ENCODE measurements at places on chromosomes 12 and 14. TPM values are rescaled to one million over a fixed set of nuclear protein-coding genes. Genes with fewer than 3 reads are reported as not detected.

Gene SIX6
- not detected for total RNA-seq

Gene CEBPE
- total RNA-seq, result 0.11 TPM

Gene ITGB7
- total RNA-seq, result not detected

Gene ORAI1
- 11.4 TPM for total RNA-seq

Gene CCDC198
- not detected for total RNA-seq

Gene HCAR2
- total RNA-seq, result not detected

Gene MDP1
- total RNA-seq, result 16.6 TPM

Gene RDH12
- total RNA-seq, result not detected

- no peak for DNase-seq
These were observed 9.2 kb upstream of the HSP90AA1 start for GRCh38 chr14:102095871-102096568.

DNA sequence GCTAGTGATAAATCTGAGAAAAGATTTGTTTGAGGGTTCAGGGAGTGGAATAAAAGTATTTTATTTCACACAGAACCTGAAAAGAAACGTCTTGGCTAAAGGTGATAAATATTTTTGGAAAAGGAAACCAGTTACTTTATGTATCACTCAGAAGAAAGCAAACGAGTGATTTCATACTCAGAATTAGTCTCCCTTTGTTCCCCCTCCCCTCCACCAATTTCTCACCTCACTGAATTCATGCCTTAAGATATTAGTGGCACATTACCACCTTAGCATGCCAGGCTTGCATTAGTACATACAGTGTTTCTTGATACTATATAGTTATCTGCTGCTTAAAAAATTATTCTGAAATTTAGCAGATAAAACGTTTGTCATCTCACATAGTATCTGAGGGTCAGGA, 28.2 kb downstream of the G2E3 start:
- DNase-seq, result no peak

DNA sequence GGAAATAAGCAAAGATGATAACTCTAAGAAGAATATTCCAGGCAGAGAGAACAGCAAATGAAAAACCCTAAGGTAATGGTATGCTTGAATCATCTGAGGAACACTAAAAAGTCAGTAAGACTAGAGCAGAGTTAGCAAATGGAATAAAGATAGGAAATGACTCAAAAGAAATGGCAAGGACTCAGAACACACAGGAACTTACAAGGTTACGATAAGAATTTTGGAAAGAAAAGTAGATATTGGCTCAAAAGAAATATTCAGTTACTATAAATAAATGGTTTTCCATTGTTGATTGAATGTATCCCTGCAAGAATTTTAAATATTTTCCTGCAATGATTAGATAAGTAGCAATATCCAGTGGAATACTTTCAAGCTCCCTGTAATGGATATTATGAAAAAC, 705.8 kb downstream of the C12orf50 start:
- DNase-seq, result peak; percentile 40

- DNase-seq, result no peak
These were observed 4.6 kb downstream of the PPM1A start for GRCh38 chr14:60253649-60254048.

GRCh38 chr12:90331262-90331661, 622.6 kb upstream of the ATP2B1 start:
- no peak for DNase-seq

DNA sequence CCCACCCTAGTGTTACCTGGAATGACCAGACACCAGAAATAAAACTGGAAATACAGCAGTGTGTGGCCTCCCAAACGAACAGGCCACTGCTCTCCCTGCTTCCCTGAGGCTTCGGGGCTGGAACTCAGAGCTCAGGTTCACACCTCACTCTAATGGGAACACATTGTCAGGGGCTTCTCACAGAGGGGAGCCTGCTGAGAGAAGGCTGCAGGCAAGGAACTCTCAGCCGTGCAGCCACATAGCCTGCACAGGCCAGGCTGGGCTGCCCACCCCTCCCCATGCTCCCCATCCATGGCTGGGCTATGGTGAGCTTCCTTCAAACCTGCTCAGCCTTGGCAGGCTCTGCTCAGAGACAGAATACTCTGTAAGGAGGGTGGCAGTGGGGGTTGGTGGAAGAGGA, 302.5 kb downstream of the EMP1 start:
- DNase-seq, result no peak

GRCh38 chr14:96888593-96888992, 91.4 kb downstream of the VRK1 start:
- no peak for DNase-seq

GRCh38 chr12:56487448-56488040, 417 bp downstream of the GLS2 start:
- no peak for DNase-seq

DNA sequence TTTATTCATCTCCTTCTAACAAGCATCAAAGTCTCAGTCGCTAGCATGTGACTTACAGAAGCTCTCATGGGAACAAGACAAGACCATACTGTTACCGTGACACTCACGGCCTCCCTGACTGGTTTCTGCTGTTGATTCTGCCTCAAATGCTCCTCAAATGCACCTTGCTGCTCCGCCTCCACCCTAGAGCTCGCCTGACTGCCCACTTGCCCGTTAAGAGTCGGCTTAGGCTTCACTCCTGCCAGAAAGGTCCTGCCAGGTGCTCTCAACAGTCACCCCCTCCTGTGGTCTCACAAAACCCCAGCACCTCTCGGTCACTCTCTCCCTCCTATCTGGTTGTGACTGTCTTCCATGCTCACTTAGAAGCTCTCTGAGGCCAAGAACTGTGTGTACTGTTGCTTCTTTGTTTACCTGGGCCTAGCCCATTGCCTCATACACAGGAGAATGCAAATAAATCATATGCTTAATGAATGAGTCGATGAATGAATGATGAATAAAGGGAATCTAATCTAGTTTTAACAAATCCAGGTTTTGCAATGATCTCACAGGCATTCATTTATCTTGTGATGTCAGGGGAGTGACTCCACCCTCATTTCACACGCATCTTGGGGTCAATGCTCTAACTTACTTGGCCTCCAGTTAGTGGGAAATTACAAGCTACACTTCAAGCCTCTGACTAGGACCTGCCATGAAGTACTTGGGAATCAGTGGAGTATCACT, 41.3 kb downstream of the SSH1 start:
- no peak for DNase-seq

- DNase-seq, result no peak
These were observed 4.4 kb upstream of the KRT85 start for GRCh38 chr12:52371716-52372115.

- no peak for DNase-seq
These were observed 108.1 kb upstream of the HIF1A start for GRCh38 chr14:61587081-61587713.

DNA sequence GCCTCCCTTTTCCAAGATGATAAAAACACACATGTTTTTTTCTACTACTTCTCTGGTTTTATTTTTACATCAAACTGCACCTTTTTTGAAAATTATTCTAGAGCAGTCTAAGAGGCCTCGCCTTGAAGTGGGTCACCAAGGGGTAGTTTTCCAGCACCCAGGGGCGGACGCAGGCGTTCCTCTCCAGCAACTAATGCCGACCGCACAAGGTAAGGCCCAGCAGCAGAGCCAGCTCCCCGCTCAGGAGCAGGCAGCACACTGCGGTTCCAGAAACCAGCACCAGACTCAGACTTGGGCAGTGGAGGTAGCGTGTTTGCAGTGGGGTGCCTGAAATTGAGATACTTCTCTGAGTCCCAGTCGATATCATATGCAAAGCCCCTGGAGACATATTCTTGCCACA, 31.6 kb downstream of the EP400 start:
- DNase-seq, result no peak

GRCh38 chr14:91516663-91517388, 6.7 kb upstream of the PPP4R3A start:
- no peak for DNase-seq

DNA sequence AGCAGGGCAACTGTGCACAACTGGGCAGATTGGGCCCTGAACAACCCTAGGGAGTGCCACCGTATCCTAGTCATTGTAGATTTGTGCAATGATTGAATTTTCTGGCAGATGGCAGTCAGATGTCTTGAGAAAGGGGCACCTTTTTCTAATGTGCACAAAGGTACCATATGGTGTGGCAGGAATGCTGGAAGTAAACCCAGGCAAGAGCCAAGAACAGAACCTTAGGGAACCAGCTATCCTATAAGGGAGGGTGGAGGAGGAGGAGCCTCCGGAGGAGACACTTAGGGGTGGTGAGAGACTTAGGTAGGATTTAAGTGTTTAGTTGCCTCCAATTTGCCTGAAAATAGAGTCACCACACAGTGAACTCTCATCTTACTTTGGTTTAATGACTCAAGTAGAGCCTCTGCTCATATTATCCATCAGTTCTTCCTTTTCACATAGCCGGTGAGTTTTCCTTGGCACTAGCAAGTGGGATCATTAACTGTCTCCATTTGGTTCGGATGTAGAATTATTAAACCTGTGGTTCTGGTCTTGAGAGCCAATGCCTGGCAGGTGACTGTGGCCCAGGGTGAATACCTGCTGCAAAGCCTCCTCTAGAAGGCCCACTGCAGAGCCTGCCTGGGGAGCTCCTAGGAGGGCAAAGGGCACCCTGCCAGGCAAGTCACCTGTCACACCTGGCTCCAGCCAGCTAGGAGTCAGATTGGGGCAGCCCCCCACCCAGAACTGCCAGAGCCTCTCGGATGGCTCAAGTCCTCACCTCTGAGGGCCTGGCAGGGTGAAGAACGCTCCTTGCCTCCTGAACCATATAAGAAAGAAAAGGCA, 184.4 kb upstream of the HIF1A start:
- no peak for DNase-seq

GRCh38 chr14:39912192-39913100, 480.2 kb upstream of the FBXO33 start:
- no peak for DNase-seq

DNA sequence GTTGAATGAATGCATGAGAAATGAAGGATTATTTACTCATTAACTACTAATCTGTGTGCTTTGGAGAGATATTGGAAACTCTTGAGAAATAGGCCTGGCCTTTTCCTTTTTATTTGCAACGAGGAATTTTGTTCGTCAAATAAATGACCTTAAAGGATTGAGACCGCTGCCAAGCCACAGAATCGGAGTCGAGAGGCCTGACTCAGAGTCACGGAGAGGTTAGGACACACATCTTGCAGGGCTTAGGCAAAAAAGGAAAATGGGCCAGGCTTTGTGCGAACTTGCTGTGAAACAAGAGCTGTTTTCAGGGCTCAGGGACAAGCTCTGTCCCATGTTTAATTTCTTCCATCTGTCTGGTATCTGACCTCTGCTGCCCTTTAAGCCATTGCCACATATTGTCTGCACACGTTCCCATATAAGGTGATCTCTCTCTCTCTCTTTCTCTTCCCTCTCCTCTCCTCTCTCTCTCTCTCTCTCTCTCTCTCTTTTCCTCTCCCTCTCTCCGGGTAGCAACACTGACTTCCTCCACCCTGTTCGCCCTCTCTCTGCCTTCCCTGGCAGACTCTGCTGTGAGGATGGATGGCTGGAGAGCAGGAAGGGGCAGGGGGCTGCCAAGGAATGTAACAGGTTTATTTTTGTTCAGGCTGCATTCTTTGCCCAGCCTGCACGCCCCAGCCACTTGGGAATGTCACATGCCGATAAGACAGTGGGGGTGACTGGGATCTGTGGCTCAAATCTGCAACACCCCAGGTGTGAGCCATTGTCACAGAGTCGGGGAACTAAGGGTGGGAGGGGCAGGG, 14.9 kb upstream of the IFT81 start:
- peak; percentile 96 for DNase-seq

- DNase-seq, result no peak
These were observed 54.5 kb upstream of the VASH1 start for GRCh38 chr14:76706811-76707210.

- peak; percentile 77 for DNase-seq
These were observed 102.8 kb downstream of the SLC16A7 start for GRCh38 chr12:59698600-59698999.

DNA sequence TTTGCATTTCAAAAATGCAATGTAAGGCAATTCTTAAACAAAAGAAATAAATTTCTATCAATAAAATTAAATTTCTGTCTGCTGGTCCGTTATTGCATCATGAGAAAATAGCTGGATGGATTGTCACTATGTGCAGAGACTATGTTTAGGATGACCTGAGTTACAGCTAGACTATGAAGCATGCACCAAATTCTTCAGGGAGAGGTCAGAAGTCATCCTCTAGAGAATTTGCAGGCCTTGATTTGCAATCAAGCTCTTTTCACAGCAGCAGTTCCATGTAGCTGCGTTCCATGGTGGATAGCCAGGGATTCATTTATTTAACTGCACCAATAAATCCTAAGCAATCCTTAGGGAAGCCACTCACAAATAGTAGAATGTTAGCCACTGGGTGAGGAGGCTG, 253.7 kb downstream of the MSRB3 start:
- no peak for DNase-seq
